SK-N-SH (cell line): ENCODE measurements at places on chromosomes 7 and 10. TPM values are rescaled to one million over a fixed set of nuclear protein-coding genes. Genes with fewer than 3 reads are reported as not detected.

GRCh38 chr7:37104822-37105518, 343.7 kb downstream of the ELMO1 start:
- no peaks in the 10 kb centered on the region for H3K4me1 ChIP-seq
- DNase-seq: no peak
- H3K4me3 ChIP-seq: no peak overlapping the region
- no peaks in the 10 kb centered on the region for H3K36me3 ChIP-seq
- no peak overlapping the region for H3K27ac ChIP-seq

CARD11 gene
- not detected in 2 replicates for polyA plus RNA-seq

C10orf62 gene
- polyA plus RNA-seq: 0.07 and 0.19 TPM in 2 replicates

DNA sequence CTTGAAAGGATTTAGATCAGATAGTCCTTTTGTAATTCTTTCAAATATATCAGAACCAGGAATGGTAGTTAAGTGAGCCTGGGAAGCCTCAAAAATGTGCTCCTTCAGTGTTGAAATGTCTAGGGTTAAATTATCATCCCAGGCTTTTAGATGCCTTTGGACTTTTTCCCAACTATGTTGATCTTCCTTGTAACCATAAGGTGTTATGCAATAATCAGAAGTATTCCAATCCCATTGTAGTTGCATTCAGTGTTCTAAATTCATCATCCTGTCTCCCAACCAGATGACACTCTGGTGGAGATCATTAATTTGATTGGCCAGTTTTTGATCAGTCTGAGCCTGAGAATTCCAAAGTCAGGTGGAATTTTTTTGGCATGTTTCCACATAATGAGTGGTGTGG, 35.1 kb upstream of the AKR1C2 start:
- DNase-seq: no peak
- H3K4me3 ChIP-seq: no peak overlapping the region
- 0 out of 2 replicates have a peak, but pooled peaks cover under 1% of the 10 kb centered on the region for H3K27me3 ChIP-seq
- H3K36me3 ChIP-seq: no peaks in the 10 kb centered on the region
- H3K27ac ChIP-seq: no peak overlapping the region

AKR1D1 gene
- polyA plus RNA-seq: not detected in 2 replicates

DNA sequence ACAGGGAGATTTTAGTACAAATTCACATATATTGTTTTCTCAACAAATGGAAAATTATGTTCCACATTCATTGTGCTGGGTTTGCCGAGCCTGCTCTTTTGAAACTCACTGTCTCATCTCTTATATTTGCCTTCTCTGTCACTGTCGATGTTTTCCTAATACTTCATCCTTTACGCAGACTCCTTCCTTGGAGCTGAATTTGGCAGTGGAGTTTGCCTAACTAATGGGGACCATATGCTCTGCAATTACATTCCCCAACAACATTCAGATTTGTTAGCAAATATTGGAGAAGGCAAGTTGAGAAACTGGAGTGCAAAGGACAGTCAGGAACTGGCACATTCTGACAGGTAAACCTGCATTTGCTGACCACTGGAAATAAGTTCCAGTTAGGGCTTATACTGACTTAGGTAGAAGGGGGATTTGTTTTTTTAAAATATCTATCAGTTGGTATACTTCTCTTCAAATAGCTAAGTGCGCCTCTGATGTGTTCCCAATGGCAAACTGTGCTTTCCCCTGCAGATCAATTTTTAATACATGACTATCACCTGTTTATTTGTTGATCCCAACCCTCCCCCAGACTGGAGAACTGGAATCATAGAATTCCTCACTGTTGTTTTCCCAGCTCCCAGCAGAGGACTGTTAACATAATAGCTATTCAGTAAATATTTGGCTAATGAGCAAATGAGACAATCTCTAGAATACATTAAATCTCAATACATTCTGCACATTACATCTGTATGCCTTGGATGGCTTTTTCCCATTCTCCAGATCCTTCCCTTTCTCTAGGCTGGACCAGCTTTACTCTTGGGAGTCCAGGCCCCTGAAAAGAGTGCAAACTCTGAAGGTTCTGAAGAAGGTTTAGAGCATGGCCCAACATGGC, 769.3 kb downstream of the KCNMA1 start:
- DNase-seq: peak; percentile 24
- no peaks in the 10 kb centered on the region for H3K27me3 ChIP-seq
- H3K36me3 ChIP-seq: no peaks in the 10 kb centered on the region
- H3K27ac ChIP-seq: peak overlapping the region; percentile 20
- H3K4me1 ChIP-seq: no peaks in the 10 kb centered on the region

C10orf95 gene
- polyA plus RNA-seq: 0.05 and 0.07 TPM in 2 replicates

DNA sequence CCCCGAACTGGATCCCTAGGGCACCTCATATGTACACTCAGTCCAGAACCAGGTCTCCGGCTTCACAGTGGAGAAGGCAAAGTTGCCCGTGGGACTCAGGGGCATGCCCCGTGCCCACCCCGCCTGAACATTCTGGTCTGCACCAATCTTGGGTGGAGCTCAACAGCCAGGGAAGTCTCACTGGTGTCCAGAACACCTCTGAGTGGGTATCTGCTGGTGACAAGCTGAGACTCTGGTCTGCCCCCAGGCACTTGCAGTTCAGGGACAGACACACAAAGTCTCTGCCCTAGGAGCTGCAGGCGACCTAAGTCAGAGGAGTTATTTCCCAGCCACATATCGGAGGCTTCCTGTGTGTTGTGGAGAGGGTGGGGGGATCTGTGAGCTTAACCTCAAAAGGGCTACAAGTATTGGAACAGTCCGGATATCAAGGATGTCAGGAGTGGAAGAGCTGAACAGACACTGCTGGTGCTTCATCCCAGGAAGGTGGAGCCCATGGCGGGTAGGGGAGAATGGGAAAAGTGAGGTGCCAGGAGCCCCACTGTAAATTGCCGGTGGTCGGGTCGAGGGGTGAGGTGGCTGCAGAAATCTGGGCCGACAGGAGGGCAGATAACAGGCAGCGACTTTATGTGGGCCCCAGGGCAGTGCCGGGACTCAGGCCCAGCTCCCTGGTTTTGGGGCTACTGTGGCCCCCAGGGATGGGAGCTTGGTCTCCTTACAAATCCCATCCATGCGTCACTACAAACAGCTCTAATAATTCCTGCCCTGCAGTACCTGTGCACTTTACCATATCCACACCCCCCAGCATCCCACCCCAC, 8.6 kb upstream of the TLX1 start:
- H3K27me3 ChIP-seq: peaks cover 90% of the 10 kb centered on the region
- DNase-seq: peak; percentile 34
- H3K36me3 ChIP-seq: no peaks in the 10 kb centered on the region
- H3K4me3 ChIP-seq: no peak overlapping the region
- H3K27ac ChIP-seq: no peak overlapping the region

LRIT1 gene
- not detected in 2 replicates for polyA plus RNA-seq

GRCh38 chr10:129090165-129090564, 376.9 kb upstream of the MGMT start:
- no peaks in the 10 kb centered on the region for H3K36me3 ChIP-seq
- no peak overlapping the region for H3K27ac ChIP-seq
- H3K27me3 ChIP-seq: no peaks in the 10 kb centered on the region
- no peak for DNase-seq

- no peak overlapping the region for H3K27ac ChIP-seq
- no peak overlapping the region for H3K4me3 ChIP-seq
- H3K4me1 ChIP-seq: no peaks in the 10 kb centered on the region
- H3K36me3 ChIP-seq: no peaks in the 10 kb centered on the region
- no peaks in the 10 kb centered on the region for H3K27me3 ChIP-seq
Observed at GRCh38 chr7:86687831-86688230, 44.1 kb downstream of the GRM3 start.

GRCh38 chr10:129057856-129058663, 409.0 kb upstream of the MGMT start:
- no peaks in the 10 kb centered on the region for H3K27me3 ChIP-seq
- H3K36me3 ChIP-seq: no peaks in the 10 kb centered on the region
- DNase-seq: no peak
- no peak overlapping the region for H3K27ac ChIP-seq

DNA sequence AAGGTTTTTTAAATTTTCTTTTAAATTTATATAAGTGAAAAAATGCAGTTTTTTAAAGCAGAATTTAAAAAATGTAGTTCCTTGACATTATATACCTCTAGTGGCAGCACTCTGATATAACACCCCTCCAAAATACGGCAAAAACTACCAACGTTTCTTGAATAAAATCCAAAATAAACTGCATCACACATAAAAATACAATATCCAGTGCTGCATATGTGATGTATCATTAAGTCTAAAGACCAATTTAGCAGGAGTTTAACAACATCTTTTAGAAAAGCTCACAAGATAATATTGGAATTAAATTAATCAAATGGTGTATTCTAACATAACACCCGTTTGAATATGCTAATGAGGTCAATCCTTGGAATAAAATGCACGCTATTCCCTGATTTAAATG, 1.4 kb downstream of the TCERG1L start:
- H3K4me3 ChIP-seq: no peak overlapping the region
- H3K4me1 ChIP-seq: peaks cover 10% of the 10 kb centered on the region
- no peak overlapping the region for H3K27ac ChIP-seq
- no peaks in the 10 kb centered on the region for H3K36me3 ChIP-seq

- no peak overlapping the region for H3K4me3 ChIP-seq
- peaks cover 75% of the 10 kb centered on the region for H3K27me3 ChIP-seq
- no peaks in the 10 kb centered on the region for H3K4me1 ChIP-seq
- no peak overlapping the region for H3K27ac ChIP-seq
- DNase-seq: no peak
Observed at GRCh38 chr7:51046103-51046466, 263.4 kb upstream of the GRB10 start.

DNA sequence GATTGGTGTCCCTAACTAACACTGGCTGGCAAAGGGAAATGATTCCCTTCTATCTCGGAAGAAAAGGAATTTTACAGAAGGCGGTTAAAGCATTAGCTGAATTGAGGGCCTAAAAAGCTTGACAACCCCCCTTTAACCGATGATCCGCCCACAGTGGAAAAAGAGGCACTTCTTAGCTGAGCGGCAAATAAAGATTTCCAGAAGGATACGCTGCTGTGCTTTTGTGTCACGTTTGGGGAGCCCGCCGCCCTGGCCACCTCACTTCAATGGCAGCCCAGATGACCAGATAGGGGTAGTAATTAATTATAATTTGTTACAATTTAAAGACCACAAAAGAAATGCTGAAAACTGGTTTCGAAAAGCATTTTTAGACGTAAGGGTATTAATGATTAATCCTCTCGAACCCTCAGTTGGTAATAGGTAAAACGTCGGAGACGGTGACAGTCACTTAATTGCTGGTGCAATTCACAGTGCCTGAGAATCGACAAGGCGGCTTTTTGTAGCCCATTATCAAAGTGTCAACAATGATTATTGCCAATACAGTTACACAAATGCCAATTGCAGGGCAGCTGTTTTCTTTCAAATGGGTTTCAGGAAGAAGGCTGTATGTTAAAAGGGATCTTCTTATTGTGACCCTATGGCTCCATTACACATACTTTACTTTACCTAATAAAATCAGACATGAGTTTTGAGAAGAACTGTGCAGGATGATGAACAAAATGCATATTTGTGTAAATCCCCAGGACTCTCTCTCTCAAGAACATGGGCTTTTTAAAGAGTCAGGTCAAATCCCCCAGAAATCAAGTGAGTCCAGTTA, 154.1 kb downstream of the PIP4K2A start:
- H3K4me1 ChIP-seq: no peaks in the 10 kb centered on the region
- H3K4me3 ChIP-seq: no peak overlapping the region
- no peak overlapping the region for H3K27ac ChIP-seq
- no peak for DNase-seq
- no peaks in the 10 kb centered on the region for H3K27me3 ChIP-seq

SFTPD gene
- 0.03 TPM in 1 of 2 replicates, not detected in the other for polyA plus RNA-seq
